ENCODE measurements at places on chromosomes 1 and 21.

GRCh38 chr1:89607156-89607555 is 25.8 kb upstream of the LRRC8C start:
- no peak for DNase-seq

DNA sequence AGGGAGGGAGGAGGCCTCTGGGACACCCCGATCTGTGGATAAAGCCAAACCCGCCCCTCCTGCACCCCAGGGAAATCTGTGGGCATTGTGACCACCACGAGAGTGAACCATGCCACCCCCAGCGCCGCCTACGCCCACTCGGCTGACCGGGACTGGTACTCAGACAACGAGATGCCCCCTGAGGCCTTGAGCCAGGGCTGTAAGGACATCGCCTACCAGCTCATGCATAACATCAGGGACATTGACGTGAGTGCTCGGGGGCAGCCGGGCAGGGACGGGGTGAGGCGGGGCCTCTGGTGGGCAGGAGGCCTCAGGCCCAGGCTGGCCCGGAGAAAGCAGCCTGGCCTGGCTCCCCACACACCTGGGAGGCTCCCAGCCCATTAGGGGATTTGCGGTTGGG is 54.7 kb downstream of the ALPL start:
- no peak for DNase-seq

DNA sequence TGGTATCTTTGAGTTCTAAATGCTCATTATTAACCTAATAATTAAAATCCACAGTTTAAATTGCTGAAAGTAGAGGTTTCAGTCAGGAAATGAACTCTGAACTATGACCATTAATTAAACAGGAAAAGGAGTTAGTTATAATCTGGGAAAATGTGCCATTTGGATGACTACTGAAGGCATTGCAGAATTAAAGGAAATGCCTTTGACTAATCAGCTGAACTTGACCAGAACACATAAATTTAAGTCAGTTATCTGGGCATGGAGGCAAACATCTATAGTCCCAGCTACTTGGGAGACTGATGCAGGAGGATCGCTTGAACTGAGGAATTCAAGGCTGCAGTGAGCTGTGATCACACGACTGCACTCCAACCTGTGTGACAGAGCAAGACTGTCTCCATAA is 31.9 kb downstream of the SLC44A5 start:
- DNase-seq: no peak

DNA sequence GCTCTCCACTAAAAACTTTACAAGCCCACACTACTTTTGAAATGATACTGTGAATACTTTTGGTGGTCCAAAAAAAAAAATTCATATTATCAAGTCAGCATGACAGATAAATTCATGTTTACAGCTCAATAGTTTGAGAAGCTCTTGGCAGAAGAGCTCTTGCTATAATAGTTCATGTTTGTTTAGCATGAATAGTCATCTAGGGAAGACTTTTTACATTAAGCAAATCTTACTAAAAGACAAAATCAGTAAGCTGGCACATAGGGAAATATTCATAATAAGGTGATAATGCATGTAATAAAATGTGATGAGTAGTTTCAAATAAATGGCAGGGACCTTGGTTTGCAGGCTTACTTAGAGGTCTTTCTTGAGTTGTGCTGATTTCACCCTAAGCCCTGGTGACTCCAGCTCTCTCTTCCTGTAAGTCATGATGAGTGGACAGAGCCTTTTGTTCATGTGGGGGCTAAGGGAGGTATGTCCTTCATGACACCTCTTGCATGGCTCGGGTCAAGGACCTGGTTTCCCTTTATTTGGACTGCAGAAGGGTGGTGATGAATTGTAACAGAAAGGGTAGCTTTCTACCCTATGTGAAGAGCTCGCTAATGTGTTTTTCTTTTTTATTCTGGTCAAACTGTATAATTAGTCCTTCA is 166.7 kb downstream of the GABPA start:
- DNase-seq: no peak

DNA sequence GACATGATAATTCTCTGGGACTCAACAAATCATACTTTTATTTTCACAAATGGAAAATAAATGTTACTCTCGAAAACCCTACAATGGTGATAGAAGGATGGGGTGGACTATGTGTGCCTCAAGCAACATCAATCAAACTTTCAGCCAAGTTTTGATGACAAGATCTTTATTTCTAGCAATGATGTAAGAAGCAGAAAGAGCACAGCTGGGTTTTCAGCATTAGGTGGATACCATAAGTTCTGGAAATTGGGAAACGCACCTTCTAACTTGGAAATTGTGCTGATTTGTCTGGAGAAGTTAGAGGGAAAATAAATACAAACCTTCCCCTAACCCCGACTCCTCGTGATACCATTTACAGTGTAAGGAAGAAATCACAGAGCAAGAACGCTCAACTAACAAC is 320.3 kb downstream of the PAPPA2 start:
- DNase-seq: no peak

GRCh38 chr1:2239384-2239985 is 11.4 kb downstream of the SKI start:
- DNase-seq: no peak

- no peak for DNase-seq
Observed at GRCh38 chr1:167544447-167545093, 9.0 kb downstream of the CREG1 start.

DNA sequence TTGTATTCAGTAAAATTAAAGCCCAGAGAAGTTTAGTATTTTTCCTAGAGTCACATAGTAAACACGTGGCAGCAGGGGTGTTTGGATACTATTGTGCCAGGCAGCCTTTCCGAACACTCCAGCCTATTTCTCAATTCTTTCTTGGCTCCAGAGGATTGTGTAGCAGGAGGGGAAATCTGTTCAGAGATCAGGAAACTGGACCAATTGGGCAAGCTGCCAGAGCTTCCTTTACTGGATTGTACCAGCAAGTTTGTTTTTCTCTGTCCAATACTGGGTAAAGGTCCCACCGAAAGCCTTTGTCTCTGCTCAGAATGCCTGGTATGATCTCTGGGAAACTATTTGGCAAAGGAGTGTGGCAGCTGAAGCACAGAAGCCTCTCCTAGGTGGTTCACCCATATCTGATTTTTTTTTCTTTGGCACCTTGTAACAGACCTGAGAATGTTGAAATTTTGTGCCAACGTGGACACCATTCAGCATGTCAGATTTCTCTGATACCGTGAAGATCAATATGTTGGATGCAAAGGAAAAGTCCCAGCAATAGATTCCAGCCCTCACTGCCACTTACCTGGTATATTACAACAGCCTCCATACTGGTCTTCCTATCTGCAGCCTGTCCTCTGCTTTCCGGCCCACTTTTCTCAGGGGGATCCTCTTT is 126.2 kb downstream of the FGGY start:
- peak; percentile 81 for DNase-seq

DNA sequence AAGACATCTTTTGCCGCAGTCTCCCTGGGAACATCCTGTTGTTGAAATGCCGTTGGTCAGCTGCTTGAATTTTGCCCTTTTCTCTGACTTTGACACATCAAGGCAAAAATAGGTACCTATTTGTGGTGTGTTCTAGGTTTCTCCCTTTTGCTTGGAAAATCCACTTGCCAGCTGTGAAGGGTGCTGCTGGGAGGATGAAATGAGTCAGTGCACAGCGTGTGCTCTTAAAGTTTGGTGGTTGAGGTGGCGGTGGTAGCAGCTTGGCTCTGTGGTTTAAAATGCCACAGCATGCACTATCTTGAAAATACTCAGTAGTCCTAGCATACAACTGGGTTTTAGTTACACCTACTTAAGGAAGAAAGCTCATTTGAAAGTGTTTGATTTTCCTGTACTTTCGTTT is 183.8 kb downstream of the DHRS3 start:
- DNase-seq: no peak

- DNase-seq: no peak
Observed at GRCh38 chr1:8457760-8458381, 140.0 kb downstream of the SLC45A1 start.

- no peak for DNase-seq
Observed at GRCh38 chr1:16925635-16926490, 4.1 kb downstream of the CROCC start.

- peak; percentile 90 for DNase-seq
Observed at GRCh38 chr1:161305867-161306519, 3.8 kb downstream of the MPZ start.

DNA sequence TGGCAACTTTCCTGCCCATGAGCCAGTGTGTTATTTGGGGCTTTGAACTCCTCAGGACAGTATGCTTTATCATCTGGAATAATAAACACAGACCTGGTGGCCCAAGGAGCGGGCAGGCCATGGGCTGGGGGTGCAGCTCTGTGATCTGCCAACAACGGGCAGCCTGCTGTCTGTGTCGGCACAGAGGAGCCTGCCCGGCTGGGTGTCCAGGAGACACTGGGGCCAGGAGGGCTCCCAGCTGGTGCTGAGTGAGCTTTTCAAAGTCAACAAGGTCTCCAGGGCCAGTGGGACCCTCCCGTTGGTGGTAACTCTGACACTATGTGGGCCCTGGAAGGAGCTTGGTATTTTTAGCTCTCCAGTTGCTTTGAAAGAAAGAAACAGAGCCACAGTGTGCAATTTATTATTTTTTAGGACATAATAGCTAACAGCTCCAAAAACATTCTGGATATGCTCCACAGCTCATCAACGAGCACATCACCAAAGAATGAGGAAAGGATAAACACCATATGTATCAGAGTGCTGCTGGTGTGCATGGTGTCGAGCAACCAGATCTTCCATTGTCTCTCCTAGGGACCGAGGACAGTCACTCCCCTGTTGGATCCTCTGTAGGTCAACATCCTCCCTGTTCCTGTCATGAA is 488.7 kb upstream of the USP24 start:
- no peak for DNase-seq

DNA sequence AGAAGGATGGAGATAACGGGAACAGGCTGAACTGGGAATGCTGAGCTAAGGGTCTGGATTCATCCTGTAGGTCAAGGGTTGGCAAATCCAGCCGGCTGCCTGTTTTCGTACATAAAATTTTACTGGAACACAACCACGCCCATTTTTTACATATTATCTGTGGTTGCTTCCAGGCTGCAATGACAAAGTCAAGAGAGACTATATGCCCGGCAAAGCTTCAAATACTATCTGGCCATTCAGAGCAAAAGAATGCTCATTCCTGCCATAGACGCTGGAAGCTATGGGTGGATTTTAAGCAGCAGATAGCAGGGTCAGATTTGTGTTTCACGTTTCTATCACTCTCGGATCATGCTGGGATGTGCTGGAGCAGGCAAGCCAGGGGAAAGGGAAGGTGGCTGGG is 137.9 kb upstream of the EDN2 start:
- DNase-seq: no peak

DNA sequence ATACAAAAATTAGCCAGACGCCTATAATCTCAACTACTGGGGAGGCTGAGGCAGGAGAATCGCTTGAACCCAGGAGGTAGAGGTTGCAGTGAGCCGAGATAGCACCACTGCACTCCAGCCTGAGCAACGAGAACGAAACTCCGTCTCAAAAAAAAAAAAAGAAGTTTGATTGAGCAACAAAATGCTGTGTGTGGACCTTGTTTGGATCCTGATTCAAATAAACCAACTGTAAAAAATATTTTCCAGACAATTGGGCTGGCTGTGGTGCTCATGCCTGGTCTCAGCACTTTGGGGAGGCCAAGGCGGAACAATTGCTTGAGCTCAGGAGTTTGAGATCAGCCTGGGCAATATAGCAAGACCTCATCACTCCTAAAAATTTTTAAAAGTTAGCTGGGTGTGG is 16.8 kb downstream of the PTAFR start:
- DNase-seq: no peak

DNA sequence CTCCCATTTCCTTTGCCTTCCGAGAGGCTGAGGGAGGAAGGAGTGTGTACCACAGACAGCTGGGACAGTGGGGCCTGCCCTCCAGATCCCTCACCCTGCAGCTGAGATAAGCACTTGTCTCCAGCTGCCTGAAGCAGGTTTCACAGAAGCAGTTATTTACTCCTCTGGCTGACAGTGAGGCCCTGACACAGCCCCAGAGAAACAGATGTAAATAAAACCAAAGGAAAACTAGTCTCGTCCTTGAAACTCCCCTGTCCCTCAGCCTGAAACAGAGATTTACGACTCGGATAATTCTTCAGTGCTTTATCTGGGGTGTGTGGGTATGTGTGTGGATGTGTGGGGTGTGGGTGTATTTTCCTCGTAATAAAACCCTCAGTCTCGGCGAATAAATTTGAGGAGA is 181.1 kb downstream of the IGSF21 start:
- DNase-seq: no peak

- no peak for DNase-seq
Observed at GRCh38 chr1:184036517-184036949, 995 bp downstream of the COLGALT2 start.

GRCh38 chr1:205214756-205215155 is 3.3 kb upstream of the DSTYK start:
- no peak for DNase-seq

DNA sequence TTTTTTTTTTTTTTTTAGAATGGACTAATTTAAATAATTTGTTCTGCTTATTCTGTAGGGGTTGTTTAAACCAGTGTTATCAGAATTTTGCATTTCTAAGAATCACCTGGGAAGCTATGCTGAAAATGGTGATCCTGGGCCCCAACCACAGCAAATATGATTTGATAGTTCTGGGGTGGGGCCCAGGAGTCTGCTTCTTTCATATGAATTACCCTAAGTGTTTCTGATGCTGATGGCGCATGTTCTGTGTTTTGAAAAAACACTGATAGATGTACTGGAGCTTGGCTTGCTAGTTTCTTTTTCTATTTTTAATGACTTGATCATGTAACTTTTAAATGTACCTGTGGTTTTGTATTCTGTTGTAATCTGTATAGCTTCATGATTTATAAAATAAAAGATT is 89.3 kb downstream of the CDC14A start:
- no peak for DNase-seq

DNA sequence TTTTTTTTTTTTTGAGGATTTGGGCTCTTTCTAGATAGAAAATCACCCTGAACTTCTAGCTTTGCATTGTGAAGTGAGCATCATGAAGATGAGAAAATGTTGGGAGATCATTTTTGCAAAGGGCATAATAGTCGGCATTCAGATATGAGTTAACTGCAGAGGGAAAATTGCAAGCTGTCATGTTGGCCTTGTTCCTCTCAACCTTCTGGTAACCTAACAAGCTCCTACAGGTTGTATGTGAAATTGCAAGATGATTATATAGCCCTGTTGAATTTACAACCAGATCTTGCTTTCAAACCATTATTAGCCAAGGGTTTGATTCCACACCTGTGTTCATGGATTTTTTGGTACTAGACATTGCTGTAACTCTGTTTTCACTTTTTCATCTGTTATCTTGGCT is 2.2 kb downstream of the ELOA start:
- DNase-seq: no peak

- no peak for DNase-seq
Observed at GRCh38 chr1:165344736-165345135, 11.8 kb downstream of the LMX1A start.

- no peak for DNase-seq
Observed at GRCh38 chr1:58619286-58620054, 42.4 kb upstream of the TACSTD2 start.

GRCh38 chr21:46384556-46384955 is 60.6 kb downstream of the PCNT start:
- DNase-seq: no peak

GRCh38 chr1:77202751-77203150 is 16.5 kb downstream of the PIGK start:
- DNase-seq: no peak

DNA sequence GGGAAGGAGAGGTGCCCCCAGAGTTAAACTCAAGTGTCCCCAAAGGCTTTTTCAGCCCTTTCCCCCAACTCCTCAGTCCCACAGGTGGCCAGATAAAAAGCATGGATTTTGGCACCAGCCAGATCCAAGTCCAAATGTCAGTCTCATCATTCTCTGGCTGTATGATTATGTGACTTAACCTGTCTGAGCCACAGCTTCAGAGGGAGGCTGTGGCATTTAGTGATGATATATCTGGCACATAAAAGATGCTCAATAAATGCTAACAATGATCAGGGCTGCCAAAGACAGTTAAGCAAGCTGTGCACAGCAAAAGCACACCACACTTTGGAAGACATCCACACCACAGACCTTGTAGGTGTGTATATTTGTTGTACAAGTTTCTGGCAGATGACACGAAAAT is 5.6 kb upstream of the PADI3 start:
- DNase-seq: no peak
